ENCODE measurements at places on chromosomes 11 and 22.

DNA sequence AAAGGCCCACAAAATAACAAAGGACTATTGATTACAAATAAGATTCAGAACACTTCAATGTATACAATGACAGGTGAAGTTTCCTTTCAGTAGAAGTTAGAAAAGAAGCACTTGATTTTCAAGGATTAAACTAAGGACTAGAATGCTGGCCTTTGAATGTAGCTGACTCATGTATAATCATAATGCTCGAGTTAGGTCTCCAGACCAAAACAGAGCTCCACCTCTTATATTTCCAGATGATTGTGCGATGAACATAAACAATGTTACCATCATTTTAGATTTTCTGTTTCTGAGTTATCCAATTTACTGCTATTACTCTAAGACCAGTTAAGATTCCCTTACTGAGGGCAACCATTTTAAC, 40.4 kb upstream of the RAPSN start:
- DNase-seq, result no peak

DNA sequence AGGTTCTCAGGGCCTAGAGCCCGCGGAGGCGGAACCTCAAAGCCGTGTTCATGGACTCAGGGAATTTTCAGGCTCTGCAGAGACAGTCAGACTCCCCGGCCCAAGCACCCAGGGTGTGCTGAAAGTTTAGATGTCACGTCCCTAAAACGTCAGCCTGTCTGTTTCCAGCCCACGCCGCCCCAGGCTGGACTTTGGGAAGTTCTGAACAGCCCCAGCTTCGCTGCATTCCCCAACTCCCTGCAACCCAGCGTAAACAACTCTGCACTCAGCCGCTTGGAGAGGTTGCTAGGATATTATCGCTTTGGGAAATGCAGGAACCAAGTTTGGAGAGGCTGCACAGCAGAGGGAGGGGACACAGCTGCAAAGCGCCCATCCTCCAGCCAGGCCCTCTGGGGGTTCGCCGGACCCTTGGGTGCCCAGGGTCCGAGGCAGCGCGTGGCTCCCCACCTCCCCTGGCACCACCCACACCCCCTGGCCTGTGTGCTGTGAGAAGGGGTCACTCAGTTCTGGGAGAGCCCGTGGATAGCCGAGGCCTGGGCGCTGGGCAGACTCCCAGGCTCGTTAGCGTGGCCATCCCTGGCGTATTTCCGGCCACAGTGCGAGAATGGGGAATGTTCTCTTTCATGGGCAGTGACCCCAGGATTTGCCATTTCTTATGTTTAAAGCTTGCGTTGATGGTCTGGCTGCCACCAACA, 120.5 kb upstream of the FGF3 start:
- no peak for DNase-seq

DNA sequence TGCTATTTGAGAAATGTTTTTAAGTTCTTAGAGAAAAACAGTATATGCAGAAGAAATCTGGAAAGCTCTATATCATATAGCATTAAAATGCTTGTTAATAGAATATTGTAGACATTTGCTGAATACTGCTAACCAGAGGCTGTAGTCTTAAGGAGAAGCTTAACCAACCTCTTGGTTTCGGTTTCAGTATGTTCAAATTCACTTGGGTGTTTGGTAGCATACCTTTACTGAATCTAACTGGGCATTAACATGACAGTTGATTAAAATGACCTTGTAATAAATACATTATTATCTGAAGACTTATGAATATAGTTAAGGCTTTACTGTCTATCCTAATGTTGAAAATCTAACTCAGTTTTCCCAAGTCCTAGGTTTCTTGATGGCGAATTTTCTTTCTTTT, 5.4 kb downstream of the PCF11 start:
- no peak for DNase-seq

DNA sequence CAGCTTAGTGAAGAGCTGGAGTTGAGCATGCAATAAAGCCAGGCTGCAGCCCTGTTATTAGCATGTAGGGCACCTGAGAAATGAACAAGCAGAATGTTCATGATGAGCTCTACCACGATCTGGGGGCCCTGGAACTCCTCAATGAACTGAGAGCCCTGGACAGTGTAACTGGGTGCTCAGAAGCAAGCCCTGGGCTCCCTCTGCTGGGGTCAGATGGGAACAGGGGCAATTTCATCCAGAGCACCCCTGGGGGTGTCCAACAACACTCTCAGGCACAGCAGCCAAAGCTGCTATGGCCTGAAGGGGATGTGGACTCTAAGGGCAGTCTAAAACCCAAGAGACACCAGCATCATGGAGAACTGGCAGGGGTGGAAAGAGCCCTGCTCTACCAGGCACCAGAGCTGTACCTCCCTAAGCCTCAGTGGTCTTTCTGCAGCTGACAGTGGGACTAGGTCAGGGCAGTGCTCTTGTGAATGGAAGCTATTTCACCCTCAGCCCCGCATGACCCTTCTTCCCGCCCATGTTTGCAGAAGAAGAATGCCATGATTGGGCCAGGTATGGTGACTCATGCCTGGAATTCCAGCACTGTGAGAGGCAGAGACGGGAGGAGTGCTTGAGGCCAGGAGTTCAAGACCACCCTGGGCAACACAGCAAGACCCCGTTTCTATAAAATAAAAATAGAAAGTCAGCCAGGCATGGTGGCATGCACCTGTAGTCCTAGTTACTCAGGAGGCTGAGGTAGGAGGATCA, 28.9 kb downstream of the THOC5 start:
- no peak for DNase-seq

DNA sequence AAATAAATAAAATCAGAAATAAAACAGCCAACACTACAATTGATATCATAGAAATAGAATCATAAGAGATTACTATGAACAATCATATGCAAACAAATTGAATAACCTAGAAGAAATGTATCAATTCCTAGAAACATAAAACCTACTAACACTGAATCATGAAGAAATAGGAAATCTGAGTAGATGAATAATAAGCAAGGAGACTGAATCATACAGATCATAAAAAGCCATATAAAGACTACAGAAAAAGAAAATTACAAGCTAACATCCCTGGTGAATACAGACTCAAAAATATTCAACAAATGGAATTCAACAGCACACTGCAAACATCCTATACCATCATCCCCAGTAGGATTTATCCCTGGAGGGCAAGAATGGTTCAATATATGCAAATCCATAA, 135.6 kb downstream of the SBF2 start:
- no peak for DNase-seq
